Iris pigment epithelial cell (primary cell): ENCODE measurements at places on chromosomes 16 and 17.

DNA sequence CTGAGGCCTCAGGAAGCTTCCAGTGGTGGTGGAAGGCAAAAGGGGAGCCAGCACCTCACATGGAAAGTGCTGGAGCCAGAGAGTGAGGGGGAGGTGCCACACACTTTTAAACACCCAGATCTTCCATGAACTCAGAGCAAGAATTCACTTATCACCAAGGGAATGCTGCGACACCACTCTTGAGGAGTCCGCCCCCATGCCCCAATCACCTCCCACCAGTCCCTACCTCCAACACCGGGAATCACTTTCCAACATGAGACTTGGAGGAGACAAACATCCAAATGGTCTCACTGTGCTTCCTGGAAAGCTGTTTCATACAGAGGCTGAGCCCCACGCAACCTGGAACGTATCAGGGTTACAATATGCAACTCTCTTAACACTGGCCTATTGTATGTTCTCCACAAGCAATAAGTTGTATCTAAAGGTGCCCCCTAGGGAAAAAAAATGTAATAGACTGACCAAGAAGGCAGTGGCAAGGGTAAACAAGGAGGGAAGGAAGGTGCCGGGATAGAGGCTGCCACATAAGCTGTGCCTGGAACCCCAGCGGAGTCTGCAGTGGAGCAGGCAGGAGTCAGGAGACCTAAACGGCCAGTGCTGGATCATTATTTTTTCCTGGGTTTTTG is 106.7 kb upstream of the FOXF1 start:
- no peak for DNase-seq

DNA sequence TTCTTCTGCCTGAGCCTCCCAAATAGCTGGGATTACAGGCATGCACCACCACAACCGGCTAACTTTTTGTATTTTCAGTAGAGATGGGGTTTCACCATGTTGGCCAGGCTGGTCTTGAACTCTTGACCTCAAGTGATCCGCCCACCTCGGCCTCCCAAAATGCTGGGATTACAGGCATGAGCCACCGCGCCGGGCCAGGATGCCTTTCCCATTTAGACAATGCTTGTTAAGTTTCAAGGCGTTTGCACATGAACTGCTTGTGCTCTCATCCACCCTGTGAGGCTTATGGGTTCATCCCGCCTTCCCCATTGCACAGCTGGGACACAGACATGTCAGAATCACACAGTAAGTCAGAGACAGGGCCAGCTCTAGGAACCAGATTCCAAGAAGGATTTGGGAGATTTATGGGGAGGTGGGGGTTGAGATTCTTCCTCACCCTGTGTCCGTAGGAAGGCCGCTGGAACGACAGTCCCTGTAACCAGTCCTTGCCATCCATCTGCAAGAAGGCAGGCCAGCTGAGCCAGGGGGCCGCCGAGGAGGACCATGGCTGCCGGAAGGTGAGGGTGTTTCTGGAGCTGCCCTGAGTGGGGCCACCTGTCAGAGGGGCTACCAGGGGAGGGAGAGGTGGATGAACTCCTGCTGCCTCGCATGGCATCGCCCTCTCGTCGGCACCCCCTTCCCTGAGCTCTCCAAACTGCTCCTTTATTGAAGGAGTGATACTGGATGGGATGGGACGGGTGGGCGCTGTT is 46.3 kb downstream of the MRC2 start:
- DNase-seq, result no peak

DNA sequence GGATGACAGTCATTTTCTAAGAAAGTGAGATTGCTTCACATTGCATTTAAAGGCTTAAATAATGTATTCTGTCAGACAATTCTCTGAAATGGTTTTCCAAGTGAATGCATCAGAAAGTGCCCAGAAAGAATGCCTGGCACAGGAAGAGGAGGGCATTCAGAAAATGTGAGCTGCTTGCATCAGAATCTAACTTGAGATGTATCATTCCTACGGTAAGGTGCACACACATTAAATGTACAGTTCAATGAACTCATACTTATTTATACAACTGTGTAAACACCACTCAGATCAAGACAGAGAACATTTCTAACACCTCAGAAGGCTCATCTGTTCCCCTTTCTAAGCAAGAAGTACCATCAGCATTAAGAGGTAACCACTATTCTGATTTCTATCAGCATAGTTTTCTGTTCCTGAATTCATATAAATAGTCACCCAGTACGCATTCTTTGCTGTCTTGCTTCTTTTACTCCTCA is 638.0 kb downstream of the MAF start:
- no peak for DNase-seq

DNA sequence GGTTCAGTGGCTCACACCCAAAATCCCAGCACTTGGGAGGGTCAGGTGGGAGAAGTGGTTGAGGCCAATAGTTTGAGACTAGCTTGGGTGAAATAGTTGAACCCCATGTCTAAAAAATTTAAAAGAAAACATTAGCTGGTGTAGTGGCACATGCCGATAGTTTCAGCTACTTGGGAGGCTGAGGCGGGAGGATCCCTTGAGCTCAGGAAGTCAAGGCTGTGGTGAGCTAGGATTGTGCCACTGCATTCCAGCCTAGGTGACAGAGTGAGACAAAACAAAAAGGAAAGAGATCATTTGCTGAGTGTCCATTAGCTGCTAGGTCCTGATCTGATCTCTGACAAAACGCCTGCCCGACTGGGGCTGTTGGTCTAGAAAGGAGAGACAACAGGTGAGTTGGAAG is 14.1 kb upstream of the DBNDD1 start:
- no peak for DNase-seq

DNA sequence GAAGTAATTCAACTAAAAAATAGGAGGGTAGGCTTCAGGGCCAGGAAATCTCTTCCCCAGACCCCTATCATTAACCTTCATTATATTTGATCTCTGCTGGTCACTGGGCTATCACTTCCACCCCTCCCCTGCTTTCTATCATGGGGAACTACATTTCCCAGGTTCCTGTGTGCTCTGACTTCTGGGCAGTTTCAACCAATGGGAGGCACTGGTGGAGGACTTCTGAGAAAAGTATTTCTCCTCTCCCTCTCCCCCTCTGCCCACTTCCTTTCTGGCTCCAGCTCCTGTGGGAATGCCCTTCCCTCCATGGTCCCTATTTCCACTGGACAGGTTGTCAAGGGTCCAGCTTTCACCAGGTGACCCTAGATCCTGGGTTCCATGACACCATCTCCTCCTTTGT is 364.4 kb downstream of the C16orf95 start:
- DNase-seq, result peak; percentile 53

DNA sequence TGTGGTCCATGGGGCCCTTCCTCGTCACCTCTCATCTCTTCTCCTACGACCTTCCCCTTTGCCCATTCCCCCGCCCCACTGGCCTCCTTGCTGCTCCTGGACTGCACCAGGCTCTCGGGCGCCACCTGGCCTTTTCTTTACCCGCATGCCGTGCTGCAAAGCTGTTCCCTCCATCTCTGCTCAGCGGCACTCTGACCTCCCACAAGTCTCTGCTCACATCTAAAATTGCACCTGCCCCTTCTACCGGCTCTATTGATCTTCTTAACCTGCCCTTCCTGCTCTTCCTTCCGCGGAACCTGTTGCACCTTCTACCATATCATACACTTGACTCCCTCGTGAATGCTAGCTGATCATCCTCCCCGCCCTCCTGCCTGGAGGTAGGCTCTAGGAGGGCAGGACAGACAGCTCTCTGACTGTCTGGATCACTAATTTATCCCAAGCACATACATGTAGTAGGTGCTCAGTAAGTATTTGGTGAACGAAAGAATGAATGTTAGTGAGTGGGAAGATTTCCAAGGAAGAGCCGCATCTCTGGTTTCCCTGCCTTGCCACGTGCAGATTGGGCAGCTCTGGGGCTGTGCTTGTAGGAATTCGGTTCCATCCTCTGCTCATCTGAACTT is 17.3 kb downstream of the DNAH17 start:
- no peak for DNase-seq

DNA sequence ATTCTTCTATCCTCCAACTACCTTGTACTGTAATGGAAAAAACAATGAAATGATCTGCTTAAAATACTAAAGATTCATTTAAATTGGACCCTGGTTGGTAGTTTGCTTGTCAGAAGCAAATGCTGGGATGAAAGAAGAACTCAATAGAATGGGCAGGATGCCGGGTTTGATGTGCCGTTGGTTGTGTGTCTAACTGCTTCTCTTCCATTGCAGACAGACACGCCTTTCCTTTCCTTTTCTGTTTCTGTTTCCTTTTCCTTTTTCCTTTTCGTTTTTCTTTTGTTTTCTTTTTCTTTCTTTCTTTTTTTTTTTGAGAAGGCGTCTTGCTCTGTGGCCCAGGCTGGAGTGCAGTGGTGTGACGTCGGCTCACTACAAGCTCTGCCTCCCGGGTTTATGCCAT is 64.6 kb downstream of the PLCG2 start:
- DNase-seq, result no peak

GRCh38 chr17:48546137-48546923 is 1.4 kb upstream of the HOXB2 start:
- no peak for DNase-seq

- DNase-seq, result peak; percentile 67
Measured at GRCh38 chr17:21041741-21042457, 912 bp downstream of the USP22 start.

- no peak for DNase-seq
Measured at GRCh38 chr16:88815901-88816589, 4.3 kb upstream of the APRT start.

DNA sequence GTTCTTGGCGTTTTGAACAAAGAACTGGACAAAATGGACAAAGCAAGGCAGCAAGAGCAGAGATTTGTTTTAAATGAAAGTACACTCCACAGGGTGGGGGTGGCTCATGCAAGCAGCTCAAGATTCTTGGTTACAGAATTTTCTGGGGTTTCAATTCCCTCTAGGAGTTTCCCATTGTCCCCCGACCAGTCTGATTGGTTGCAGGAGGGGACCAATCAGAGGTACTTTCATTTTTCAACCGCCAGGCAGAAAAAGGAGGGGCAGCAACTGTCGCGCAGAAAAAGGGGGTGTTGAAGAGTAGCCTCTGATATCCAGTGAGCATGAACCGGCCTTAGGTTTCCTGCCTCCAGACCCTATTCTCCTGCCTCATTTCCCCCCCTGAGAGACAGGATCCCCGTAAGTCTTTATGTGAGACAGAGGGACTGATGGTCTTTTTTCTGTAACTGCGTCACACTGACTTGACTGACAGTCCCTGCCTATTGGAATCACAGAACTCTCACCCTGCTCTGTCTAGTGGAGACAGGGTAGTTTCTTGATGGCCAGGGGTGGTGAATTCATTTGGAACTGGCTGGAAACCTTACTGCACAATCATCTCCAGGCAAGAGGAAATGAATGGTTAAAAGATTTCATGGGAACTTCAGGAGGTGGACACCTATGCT is 59.4 kb upstream of the ALOX12 start:
- no peak for DNase-seq

GRCh38 chr16:1690810-1691209 is 12.7 kb downstream of the JPT2 start:
- no peak for DNase-seq

GRCh38 chr17:45234641-45235415 is 13.1 kb downstream of the FMNL1 start:
- DNase-seq, result no peak

DNA sequence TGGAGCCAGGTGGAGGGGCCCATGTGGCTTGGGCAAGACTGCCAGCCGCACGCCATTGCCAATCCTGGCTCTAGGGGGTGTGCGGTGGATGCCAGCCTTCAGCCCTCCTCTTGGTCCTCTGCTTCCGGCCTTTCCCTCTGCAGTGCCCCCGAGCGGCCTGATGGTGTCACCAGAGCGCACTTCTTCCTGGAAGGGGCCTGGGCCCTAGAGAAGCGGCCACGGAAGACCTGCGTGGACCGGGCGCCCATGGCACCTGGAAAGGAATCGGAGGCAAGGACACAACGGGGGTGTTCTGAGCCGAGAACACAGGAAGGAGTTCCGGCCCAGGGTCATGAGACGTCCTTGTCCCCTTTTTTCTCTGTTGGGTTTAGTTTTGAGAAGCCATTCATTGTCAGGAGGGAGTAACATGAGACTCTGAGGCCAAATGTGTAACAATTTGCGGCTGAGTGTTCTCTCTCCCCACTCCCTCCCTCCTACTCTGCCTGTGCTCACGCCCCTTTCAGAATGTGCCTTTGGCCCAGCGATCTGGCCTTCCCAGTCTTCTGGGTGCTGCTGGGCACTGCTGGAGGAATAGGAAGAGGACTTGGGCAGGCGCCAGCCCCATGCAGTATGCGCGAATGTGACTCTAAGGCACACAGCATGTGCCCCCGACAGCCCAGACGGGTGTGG is 92.8 kb downstream of the IRX3 start:
- peak; percentile 68 for DNase-seq

DNA sequence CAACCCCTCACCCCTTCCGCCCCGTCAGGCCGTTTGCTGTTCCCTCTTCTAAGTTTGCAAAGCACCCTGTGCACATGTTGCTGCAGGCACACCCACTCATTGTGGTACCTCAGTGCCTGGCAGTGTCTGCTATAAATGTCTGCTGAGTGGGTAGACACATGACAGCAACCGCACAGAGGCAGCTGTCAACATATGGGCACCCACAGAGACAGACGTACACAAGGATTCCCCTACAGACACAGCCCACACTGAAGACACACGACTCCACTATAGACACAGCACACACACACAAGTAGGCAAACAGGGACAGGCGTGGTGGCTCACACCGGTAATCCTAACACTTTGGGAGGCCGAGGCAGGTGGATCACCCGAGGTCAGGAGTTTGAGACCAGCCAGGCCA is 17.8 kb upstream of the CRK start:
- no peak for DNase-seq

DNA sequence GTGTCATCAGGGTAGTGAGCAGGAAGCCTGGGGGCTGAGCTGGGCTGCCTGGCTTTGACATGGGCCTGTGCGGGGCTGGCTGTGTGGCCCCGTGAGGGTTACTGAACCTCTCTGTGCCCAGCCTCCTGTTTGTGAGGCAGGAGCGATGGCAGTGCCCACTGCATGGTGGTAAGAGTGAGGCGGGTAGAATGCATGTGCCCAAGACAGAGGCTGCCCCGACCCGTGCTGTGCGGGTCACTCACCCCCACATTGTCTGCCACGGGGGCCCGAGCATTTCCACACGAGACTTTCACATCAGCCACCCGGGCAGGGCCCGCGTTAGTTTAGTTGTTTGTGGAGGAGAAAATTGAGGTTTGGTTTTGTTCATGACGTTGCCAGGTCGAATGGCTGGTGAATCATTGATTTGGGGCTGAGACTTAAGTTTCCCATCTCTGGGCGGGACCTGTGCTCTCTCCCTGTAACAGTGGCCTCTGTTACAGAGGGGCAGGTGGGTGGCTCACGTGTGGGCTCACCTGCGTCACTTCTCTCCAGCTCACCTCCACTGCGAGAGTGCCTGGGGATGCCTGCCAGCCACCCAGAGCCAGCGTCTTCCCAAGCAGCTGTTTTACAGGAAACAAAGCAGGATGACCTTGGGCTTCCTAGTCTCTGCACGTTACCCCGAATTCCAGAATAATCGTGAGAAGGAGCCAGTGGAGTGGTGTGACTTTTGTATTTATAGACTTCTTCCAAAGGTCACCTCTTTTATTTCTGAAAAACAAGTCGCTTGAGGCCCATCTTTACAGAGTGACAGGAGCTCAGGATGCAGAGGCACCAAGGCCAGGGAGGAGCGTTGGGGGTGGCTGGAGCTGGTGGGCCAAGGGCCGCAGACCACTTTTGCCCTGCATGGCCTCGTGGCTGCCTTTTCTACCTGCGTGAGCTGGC is 150.6 kb downstream of the RPTOR start:
- DNase-seq, result no peak

- DNase-seq, result no peak
Measured at GRCh38 chr17:45241328-45242028, 19.8 kb downstream of the FMNL1 start.
